ENCODE measurements at places on chromosomes 1 and 21. TPM values are rescaled to one million over a fixed set of nuclear protein-coding genes. Genes with fewer than 3 reads are reported as not detected.

The RAB42 gene
- 2.2 TPM for total RNA-seq

The FCRL2 gene
- total RNA-seq: not detected

The TRNP1 gene
- 2.0 TPM for total RNA-seq

The NT5C1A gene
- not detected for total RNA-seq

The ZP4 gene
- 0.50 TPM for total RNA-seq

- DNase-seq: no peak
These were observed 2.0 kb downstream of the MEF2D start for GRCh38 chr1:156498432-156499193.

DNA sequence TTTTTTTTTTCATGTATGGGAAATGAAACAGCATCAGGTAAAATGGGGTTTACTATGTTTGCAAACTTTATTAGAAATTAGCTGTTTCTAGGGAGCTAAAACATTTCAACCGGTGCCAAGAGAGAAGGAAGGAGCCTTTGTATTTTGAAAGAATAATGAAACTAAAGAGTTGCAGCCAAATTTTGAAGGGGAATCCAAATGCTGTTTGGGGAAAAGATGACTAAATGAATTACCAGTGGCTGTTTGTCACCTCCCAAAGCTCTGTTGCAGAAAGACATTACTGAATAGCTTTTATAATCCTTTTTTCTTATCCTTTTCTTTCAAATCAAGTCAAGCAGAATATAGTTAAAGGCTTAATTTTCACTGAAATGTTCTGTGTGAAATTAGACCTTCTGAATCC is 591.3 kb upstream of the ADGRL2 start:
- no peak for DNase-seq

DNA sequence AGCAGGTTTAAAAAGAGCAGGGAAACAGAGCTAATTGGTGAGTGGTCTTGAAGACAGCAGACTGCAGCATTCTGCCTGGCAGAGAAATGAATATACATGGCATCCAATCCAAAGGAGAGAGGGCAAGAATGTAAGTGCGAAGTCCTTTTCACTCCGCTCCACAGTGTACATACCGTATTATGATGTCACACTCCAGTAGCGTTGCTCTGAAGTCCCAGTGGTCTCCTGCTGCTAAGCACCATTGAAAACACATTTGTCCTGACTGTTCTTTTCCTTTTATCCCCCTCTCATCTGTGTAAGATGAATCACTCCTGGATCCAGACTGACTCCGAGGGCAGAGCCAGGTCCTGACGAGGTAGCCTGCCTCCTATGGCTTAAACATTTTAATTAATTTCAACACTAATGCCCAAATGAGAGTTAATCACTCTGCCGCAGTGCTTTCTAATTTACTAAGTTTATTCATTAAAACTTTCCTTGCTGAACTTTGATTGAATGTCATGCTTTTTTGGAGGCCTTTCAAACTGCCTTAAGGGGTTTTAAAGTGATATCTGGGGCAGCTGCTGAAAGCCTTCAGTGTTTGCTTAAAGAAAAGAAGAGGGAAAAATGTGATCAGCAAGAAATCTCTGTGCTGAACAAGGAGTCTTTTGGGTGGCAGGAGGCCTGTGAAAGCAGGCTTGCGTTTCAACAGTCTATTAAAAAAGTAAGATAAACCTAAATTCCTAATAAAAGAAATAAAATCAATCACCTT is 227.2 kb downstream of the ATG4C start:
- peak; percentile 76 for DNase-seq

GRCh38 chr1:93673163-93673829 is 8.3 kb downstream of the BCAR3 start:
- no peak for DNase-seq
